ENCODE measurements at places on chromosomes 13 and 19.

DNA sequence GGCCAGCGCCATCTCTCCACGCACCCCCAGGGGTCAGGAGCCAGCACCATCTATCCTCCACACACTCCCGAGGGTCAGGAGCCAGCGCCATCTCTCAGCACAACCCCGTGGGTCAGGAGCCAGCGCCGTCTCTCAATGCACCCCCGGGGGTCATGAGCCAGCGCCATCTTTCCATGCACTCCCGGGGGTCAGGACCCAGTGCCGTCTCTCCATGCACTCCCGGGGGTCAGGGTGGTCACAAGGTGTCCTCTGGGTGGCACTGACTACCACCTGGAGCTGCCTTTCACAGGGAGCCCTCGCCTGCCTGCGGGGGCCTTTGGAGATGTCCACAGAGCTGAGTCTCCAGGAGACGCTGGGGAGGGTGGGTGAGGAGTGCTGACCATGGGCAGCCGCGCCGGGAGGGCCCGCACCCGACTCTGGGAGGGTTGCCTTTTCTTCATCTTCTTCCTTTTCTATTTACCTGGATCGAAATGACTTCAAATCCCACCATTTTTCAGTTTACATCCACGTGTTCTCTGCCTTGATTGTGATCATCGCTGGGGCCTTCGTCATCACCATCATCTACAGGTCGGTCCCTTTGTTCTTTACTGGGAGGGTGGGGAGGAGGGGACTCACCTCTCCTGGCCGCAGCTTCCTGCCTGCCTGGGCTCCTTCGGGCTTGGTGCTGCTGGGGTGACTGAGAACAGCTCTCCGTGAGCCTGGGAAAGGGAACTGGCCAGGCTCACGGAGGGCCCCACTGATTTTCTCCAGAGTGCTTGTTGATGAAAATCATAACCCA lies 19.1 kb downstream of the TEX29 start:
- no peak for DNase-seq

GRCh38 chr19:50820549-50821247 lies 2.9 kb downstream of the KLK1 start:
- DNase-seq = no peak

DNA sequence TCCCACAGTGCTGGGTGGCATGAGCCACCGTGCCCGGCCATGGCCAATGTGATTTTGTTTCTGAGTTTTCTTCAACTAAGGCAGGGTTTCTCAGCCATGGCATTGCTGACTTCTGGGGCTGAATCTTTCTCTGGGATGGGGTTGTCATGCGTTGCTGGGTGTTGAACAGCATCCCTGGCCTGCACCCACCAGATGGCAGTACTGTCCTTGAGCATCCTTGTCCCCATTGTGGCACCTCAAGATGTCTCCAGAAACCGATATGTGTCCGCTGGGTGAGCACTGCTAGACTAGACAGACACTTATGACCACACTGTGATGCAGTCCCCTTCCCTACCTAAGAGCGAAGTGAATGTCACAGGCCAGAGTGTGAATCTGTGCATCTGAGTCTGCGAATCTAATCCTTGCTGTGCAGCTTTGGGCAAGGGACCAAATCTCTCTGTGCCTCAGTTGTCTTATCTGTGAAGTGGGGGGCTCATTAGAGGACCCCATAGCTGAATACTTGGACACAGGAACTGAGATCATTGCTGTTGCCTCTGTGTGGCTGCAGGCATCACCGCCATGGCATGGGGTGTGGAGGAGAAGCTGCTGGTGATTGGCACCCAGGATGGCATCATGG lies 50.3 kb upstream of the SIN3B start:
- peak; percentile 24 for DNase-seq

GRCh38 chr19:12880551-12881171 lies 588 bp downstream of the DNASE2 start:
- peak; percentile 35 for DNase-seq

- no peak for DNase-seq
These were observed 192.3 kb downstream of the MZT1 start for GRCh38 chr13:72534951-72535640.

DNA sequence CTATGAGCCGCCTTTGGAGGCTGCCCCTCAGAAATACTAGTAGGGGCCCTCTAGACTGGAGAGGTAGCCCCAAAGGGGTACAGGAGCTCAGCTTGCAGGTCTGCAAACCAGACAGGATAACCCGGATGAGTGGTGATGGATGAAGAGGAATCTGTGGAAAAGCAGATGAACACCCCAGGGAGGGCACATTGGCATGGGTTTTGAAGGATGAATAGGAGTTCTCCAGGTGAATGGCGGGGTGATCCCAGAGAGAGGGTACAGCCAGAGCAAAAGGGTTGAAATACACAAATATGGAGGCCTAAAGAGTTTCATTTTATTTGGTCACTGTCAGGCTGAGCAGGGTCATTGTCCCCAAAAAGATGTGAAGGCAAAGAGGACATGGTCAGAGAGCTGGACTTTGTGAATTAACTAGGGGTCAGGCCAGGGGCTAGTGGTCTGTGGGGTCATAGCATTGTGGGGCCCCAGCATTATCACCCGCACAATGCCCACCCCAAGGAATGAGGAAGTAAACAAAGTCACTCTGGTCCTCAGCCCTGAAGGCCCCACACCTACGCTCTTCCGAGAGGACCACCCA lies 4.8 kb downstream of the NR2F6 start:
- no peak for DNase-seq

- DNase-seq = no peak
These were observed 506.2 kb downstream of the FGF9 start for GRCh38 chr13:22176968-22177520.

- no peak for DNase-seq
These were observed 5.4 kb downstream of the TMEM150B start for GRCh38 chr19:55319785-55320184.

- DNase-seq = no peak
These were observed 583 bp downstream of the AKAP8L start for GRCh38 chr19:15418231-15418578.

GRCh38 chr19:18588611-18589379 lies at the start of gene REX1BD:
Gene REX1BD (plus strand): TSS chr19:18588798. CDS start chr19:18588802, 4 bp downstream.
- peak; percentile 91 for DNase-seq

All from tibial artery (tissue), 4 donors.